IPS DF 6.9 (cell line): ENCODE measurements at places on chromosomes 11 and 22.

- no peak for DNase-seq
- H3K4me3 ChIP-seq, result no peak overlapping the region
- H3K27me3 ChIP-seq, result no peaks in the 10 kb centered on the region
- no peaks in the 10 kb centered on the region for H3K36me3 ChIP-seq
- H3K4me1 ChIP-seq, result no peaks in the 10 kb centered on the region
Measured at GRCh38 chr11:78660471-78660870, 85.8 kb upstream of the NARS2 start.

- peaks cover 4% of the 10 kb centered on the region for H3K4me1 ChIP-seq
- H3K27ac ChIP-seq, result no peak overlapping the region
- H3K27me3 ChIP-seq, result no peaks in the 10 kb centered on the region
Measured at GRCh38 chr11:121688055-121688491, 235.3 kb upstream of the SORL1-AS1 start.

GRCh38 chr11:102225689-102226568, 91.4 kb upstream of the BIRC3 start:
- no peaks in the 10 kb centered on the region for H3K36me3 ChIP-seq
- H3K27ac ChIP-seq, result no peak overlapping the region
- no peaks in the 10 kb centered on the region for H3K4me1 ChIP-seq
- H3K4me3 ChIP-seq, result no peak overlapping the region

DNA sequence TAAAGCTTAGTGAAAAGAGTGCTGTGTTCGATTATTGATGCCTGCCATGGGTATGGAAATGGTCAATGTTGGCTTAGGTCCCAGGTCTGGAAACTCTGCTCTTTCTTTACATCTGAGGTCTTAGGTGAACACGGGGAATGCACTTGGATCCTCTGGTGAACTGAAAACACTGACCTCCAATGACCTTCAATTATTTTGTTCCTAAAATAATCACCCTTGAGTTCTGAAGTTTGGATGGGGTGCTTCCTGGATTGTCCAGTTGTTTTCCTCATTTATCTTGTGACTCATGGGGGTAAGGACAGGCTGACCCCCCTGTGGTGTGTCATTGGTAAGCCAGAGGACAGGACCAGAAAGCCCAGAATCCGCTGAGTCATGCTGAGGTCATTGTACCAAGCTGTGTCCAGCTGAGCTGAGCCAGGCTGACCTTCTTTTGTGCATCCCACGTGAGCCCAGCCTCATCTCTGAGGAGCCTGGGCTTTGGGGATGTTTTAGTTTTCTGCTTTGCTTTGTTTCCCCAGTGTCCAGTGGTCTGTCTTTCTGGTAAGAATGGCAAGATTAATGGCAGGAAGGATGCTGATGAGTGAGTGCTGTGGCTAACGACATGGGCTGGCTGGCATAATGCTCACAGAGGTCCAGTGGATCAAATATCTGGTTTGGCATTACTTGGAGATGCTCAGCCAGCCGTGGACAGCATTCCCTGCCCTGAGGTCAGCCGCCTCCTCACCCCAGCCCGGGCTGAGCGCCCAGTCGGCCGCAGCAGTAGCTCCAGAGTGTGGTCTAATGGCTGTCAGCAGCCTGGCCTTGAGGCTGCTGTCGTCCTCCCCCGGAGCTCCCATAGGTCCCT, 35.6 kb downstream of the AMPD3 start:
- no peak overlapping the region for H3K27ac ChIP-seq
- H3K4me1 ChIP-seq, result peaks cover 6% of the 10 kb centered on the region
- no peak for DNase-seq

DNA sequence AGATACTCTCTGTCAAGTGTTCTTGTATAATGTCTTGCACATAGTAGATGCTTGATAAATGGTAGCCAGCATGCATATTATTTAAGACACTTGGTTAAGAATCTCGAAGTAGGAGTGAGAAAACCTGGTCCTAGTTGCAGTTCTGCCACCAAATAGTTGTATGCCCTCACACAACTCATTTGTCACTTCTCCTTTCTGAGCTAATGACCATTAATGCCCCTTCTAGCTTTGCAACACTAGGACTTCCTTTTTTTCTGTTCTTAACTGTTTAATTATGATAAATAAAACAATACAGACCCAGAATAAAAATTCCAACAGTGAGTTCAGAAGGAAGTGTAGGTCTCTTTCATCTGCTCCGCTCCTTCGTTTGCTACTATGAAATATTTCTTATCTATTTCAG, 453.6 kb downstream of the TMEM135 start:
- H3K4me1 ChIP-seq, result peaks cover 1% of the 10 kb centered on the region; the same call in 1 of the 2 replicates
- no peak overlapping the region for H3K27ac ChIP-seq
- H3K27me3 ChIP-seq, result no peaks in the 10 kb centered on the region
- H3K36me3 ChIP-seq, result no peaks in the 10 kb centered on the region
- no peak for DNase-seq
